ENCODE measurements at places on chromosomes 3 and 15.

DNA sequence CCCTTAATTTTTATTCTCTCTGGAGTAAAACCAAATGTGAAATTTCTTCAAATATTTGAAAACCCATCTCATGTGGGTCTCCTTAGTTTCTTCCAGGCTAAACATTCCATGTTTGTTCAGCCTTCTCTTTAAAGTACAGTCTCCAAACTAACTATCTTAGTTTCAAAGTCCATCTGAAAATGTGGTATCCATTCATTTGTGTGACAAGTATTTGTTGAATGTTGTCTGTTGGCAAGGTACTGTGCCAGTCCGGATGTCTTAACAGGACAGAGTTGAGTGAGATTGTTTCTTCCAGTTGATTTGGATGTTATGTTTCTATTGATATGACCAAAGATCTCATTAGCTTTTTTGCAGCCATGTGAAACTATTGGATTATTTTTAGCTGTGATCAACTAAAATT, 347.4 kb downstream of the THSD4 start:
- DNase-seq, result no peak

DNA sequence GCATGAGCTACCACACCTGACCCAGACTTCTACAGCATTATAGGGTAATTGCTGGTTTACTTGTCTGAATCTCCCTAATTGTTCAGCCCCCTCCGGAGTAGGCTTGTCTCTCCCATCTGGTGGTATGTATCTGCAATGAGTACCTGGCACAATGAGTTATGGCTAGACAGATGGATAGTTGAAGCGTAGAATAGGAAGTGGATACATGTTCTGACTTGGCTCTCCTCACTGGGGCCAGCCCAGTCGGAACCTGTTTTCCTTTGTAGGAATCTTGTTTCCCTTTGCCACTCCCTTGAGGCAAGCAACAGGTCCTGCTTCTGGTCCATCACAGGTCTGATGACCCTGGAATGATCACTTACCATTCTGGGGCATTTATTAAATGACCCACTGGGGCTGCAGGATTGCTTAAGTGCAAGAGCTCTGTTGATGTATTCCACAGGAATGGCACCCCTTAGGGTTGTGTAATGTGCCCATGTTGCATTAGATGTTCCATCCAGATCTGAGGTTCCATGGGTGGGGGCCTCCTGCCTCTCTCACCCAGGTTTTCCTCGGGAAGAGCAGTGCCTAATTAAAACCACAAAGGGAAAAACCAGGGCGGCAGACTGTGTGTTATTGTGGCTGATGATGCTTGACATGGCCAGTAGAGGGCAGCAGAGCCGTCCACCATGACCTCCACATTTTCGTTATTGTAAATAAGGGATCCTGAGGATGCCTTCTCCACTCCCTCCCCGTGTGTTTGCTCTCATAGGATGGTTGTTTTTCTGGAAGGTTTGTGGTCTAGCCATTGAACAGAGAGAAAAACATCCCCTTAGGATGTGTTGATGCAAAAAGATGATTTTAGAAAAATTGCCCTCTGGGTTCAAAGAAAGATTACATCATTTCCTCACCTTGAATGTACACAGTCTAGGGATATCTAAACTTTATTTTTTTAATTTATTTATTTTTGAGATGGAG, 58.0 kb downstream of the CMTM8 start:
- DNase-seq, result no peak

GRCh38 chr3:138284079-138284478, 45.6 kb downstream of the NME9 start:
- DNase-seq, result no peak

DNA sequence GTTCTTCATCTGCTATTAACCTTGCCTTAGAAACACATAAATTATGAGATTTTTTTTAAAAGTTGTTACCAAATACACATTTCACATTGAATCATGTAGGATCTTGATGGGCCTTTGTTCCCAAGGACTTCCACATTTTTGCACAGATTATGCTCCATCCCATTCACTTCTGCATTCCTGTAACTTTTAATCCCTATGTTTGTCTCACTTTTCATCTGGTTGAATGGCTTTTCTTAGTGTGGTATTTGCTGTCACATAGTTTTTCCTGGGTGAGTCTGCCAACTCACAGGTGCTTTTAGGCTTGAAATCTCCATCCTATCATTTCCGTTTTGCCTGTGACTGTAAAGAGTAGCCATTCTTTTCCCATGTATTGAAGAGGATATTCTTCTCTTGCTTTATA, 297.2 kb upstream of the TPRG1 start:
- DNase-seq, result no peak

DNA sequence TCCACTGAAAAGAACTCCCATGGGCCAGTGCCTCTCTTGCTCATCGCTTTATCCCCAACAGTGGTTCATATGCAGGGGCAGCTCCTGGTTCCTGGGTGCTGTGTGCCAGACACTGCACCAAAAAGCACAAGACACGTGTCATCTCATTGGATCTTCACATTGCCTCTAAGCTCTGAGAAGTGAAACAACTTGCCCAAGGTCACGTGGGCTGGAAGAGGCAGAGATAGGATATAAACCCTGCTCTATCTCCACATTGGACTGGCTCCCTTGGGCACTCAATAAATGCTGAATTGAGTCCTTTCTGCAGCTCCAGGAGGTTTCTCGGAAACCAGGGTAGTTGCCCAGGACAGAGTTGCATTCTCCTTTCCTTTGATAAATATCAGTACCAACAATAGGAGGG, 88.1 kb downstream of the SRGAP3 start:
- DNase-seq, result no peak

GRCh38 chr3:18443665-18444594, 18.8 kb upstream of the SATB1 start:
- DNase-seq, result no peak

- DNase-seq, result no peak
These were observed 27.3 kb upstream of the NANOGP8 start for GRCh38 chr15:35112346-35112745.

GRCh38 chr3:60600848-60601247, 650.4 kb downstream of the FHIT start:
- DNase-seq, result no peak

DNA sequence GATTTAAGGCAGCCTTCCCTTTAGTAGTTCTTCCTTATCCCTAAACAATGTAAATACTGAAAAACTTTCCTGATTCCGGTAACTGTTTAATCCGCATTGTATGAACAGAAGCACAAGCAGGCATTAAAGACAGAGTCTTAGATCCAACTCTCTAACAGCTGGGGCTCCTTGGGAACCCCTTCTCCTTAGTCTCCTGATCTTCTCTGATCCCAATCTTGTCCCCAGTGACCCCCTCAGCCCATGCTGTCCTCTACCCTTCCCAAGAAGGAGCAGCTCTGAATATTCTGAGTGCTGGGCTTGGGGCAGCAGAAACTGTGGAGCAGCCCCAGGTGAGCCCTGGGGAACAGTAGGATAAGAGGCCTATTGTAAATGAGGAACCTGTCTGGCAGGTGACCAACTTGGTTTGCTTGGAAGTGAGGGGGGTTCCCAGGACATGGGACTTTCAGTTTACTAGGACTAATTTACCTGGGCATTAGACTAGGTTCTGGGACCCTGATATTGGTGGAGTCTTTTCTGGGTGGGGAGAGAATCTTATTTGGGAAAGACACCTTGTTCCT, 13.0 kb upstream of the SLC30A4 start:
- no peak for DNase-seq

- DNase-seq, result no peak
These were observed 8.5 kb downstream of the SLC25A36 start for GRCh38 chr3:140950144-140950543.

DNA sequence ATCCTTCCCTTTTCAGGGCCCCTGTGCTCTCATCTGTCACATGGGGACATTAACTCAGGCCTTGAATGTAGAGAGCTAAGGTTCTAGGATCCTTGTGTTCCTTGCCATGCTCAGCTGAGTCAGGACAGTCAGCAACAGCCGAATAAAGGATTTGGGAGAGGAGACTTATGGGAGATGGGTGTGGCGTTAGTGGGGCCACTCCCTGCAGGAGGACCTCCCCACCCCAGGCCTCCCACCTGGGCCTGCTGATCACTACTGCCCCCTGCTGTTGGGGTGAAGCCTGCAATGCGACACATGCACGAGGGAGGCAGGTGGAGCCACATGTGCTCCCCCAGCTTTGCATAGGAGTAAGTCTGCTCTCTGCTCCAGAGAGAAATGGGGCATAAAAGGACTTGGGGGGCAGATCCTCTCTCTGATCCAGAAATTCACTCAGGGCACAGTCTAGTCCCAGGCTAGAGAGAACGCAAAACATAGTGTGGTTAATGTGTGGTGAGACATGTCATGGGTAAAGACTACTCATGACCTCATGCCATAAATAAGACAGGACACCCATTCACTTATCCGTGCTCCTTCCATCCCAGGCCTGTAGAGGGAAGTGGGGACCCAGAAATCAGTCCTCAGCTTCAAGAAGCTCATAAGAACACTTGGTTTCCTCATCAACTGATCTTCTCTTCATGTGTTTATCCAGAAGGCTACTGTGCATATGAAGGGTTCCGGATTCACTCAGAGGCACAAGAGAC, 19.4 kb downstream of the RBP1 start:
- no peak for DNase-seq

DNA sequence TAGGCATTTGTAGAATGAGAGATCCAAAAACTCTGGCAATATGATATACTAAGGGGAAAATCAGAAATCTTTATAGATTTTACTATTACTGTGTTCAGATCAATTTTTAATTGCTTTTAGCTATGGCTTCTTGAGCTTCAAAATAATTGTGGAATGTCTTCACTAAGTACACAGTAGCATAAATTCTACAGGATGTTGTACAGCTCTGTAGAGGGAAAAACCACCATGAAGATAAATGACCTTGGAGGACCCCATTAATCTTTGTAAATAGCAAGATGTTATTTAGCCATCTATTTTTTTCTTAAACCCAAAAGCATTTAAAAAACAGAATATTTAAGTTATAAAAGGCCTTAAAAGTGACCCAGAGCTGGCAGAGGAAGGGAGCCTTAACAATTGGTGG, 43.9 kb upstream of the FNDC3B start:
- no peak for DNase-seq

DNA sequence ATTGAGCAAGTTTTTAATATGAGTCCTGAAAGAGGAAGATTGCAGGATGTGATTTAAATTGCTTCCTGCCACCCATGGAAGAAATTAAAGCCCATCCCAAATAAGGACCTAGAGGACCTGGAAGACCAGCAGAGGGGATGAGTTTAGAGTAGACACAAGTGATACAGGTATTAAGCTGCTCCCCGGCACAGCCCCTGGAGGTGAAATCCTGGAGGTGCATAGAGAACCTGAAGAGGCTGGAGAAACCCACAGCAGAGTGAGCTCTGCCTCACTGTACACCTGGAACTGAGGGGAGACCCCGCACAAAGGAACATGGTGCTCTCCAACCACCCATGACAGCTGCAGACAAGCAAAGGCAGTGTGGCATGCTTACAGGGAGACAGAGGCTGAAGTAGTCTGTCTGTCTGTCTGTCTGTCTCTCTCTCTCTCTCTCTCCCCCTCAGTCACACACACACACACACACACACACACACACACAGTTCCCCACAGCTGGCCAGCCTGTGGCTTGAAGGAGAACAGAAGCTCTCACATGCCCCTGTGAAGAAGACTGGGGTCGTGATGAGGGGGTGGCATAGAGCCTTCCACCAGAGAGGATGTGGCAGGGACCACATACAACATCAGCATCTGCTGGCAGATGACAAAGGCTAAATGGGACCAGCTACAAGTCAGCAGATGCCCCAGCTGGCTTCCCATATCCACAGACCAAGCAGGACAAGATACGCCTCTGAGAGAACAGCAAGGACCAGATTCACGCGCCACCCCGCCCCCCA, 38.1 kb downstream of the FSIP1 start:
- DNase-seq, result no peak

DNA sequence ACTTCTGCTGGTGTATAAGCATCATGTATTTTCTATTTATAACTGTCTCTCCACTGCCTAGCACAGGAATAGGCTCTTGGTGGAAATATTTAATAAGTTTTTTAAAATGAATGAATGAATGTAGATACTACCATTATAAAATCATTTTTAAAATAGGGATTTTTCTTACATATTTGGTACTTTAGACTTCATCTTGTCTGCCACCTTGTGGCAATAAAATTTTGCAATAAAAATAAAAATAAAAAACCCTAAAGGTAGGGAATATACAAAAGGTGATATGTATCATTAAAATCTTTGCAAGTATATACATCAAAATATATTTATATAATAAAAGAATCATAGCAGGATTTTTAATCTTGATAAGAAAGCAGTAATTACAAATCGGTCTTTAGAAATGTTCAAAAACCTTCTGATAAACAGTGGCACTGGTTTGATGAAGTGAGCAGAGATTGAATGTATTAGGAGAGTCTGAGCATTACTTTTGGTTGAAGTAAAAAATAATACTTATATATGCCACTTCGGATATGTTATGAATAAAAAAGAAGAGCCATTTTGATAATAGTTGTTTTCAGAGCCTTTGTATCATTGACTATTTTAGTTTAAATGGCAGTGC, 95.2 kb downstream of the SPATA16 start:
- DNase-seq, result no peak

DNA sequence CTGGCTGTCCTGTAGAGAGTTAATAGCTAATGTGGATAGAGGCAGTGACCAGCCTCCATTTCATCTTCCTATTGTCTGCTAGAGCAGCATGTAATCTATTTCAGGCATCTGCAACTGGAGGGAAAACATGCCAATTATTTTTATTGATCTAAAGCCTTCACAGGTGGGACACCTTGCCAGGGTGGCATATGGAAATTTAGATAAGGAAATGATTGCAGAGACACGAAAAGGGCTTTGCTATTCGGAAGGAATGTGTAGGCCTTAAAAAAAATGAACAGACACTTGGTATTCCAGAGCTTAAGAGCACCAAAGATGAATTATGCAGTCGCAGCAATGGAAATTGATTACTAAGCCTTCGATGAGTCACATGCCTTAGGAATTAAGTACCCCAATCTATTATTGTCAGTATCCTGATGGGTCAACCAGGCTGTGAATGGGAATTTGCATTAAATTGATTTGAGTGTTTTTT, 454.7 kb downstream of the SQOR start:
- no peak for DNase-seq

GRCh38 chr15:37291920-37292319, 191.6 kb upstream of the MEIS2 start:
- DNase-seq, result no peak
